ENCODE measurements at places on chromosomes 6 and 20. TPM values are rescaled to one million over a fixed set of nuclear protein-coding genes. Genes with fewer than 3 reads are reported as not detected.

DNA sequence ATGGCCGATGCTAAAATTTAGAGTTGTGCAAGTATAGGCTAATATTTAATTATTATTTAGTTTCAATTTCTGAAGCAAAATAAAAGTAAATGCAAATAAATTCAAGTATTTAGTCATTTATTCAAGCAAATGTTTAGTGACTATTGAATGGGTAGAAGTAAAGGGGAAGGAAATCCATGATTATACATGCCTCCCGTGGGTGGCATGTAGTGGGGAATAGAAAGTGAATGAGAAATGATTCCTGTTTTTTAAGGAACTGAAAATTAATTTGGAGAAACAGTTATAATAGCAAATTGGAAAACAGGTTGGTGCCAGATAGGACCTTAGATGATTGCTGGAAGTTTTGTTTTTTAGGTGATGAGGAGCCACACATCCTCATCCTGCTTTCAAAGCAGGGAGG, 35.4 kb downstream of the FAM229B start:
- no peak for DNase-seq

DNA sequence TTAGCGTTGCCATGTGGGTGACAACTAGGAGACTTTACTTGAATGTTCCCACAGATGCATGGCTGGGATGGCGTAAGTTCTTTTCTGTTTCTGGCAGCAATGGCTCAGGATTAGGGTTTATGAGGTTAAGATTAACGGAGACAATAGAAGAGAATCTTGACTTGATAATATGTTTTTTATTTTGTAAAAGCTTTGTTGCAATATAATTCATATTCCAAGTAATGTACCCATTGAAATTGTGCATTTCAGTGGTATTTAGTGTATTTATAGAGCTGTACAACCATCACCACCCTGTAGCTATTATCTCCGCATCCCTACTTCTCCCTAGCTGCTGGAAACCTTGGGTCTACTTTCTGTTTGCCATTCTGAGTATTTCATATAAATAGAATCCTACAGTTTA, 349.2 kb downstream of the UTRN start:
- DNase-seq: no peak

- peak; percentile 55 for DNase-seq
Observed at GRCh38 chr6:35662999-35663398, 25.7 kb downstream of the FKBP5 start.

The TOX2 gene
- 0.51 TPM for total RNA-seq

The PRDM13 gene
- total RNA-seq: not detected

- DNase-seq: no peak
Observed at GRCh38 chr6:170464080-170464479, 89.0 kb downstream of the PSMB1 start.

DNA sequence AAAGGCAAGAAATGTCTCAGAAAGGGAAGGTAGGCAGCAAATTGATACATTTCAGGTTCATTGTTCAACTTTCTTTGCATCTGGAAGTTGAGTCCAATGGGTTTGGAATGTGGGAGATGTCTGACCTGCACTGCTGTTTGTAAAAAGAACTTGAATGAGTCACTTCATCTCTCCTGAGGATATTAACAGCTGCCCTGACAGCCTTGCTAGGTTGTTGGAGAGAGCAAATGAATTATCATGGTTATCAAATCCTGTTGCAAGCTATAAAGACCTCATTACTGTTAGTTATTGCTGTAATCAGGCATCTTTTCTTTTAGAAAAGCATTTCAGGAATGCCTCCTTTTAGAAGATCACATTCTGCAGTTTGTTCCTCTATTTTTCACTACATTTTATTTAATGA, 23.0 kb upstream of the FLRT3 start:
- DNase-seq: no peak

GRCh38 chr20:22492497-22492896, 91.9 kb downstream of the FOXA2 start:
- no peak for DNase-seq

DNA sequence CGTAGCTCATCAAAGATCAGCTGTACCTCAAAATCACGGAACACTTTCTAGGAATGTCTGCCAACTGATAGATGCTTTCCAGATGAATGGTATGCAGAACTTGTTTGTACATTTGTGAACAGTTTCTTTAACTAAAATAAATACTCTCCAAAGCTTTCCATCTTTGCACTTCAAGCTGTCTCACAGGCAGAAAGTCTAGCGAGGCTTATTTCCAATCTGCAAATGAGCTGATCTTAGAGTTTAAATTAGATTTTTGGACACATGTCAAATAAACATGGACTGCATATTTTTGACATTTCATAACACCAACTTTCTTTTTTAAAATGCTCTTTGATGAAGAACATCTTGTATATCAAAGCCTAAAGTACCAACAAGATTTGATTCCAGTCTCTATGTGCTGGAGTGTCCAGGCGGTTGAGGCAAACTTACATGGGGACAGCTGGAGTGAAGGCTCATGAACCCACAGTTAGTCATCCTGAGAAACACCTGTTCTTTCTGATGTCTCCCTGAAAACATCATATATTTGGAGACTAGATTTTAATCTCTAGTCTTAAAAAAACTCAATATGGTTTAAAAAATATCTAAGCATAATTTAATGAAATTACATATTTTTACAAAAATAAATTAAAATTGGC, 268.6 kb upstream of the AGPAT4 start:
- no peak for DNase-seq

DNA sequence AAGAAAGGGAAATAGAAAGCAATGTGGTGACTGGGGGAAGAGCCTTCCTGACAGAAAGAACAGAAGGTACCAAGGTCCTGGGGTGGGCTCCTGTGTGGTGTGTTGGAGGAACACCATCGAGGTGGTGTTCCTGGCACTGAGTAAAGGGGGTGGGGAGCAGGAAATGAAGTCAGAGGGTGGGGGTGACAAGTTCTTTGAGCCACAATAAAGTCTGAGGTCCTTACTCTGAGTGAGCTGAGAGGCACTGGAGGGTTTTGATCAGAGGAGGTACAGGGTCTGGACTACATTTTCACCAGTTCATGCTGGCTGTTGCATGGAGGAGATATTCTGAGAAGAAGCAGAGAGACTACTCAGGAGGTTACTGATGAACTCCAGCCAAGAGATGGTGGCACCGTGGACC, 198.2 kb downstream of the GMPR start:
- no peak for DNase-seq

GRCh38 chr6:2449572-2449940, 204.2 kb upstream of the GMDS start:
- no peak for DNase-seq

- DNase-seq: no peak
Observed at GRCh38 chr20:46331611-46332361, 23.5 kb upstream of the CDH22 start.

- no peak for DNase-seq
Observed at GRCh38 chr6:158758941-158759479, 60.2 kb downstream of the EZR start.

DNA sequence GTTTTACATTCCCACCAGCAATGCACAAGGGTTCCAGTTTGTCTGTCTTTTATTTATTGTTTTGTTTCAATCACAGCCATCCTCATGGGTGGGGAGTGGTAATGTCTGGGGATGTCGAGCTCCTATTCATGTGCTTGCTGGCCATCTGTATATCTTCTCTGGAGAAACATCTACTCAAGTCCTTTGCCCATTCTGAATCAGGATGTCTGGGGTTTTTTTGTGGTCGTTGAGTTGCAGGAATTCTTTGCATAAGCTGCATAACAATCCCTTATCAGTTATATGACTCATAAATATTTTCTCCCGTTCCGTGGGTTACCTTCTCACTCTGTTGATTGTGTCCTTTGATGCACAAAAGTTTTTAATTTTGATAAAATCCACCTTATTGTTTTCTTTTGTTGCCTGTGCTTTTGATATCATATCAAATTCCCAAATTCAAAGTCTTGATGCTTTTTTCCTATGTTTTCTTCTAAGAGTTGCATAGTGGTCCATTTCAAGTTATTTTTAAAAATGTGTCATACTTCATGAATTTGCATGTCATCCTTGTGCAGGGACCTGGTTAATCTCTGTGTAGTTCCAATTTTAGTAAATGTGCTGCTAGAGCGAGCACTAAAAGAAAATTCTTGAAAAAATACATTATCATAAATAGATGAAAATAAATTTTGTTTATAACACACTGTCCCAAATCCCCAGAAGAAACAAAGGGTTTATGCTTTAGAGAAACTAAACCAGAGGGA, 54.9 kb upstream of the PDE10A start:
- DNase-seq: no peak

GRCh38 chr20:29689411-29690225, 1567.8 kb upstream of the DEFB115 start:
- peak; percentile 57 for DNase-seq

- no peak for DNase-seq
Observed at GRCh38 chr20:23253524-23253923, 97.1 kb upstream of the NXT1 start.

- DNase-seq: no peak
Observed at GRCh38 chr20:33576432-33577125, 85.5 kb upstream of the C20orf144 start.

- DNase-seq: peak; percentile 89
Observed at GRCh38 chr20:51542571-51543421, at the start of gene NFATC2. TSS of gene NFATC2 (minus strand) at chr20:51542719. CDS start at chr20:51542499, 220 bp downstream.

- DNase-seq: no peak
Observed at GRCh38 chr6:3712827-3713665, 38.5 kb downstream of the PXDC1 start.

DNA sequence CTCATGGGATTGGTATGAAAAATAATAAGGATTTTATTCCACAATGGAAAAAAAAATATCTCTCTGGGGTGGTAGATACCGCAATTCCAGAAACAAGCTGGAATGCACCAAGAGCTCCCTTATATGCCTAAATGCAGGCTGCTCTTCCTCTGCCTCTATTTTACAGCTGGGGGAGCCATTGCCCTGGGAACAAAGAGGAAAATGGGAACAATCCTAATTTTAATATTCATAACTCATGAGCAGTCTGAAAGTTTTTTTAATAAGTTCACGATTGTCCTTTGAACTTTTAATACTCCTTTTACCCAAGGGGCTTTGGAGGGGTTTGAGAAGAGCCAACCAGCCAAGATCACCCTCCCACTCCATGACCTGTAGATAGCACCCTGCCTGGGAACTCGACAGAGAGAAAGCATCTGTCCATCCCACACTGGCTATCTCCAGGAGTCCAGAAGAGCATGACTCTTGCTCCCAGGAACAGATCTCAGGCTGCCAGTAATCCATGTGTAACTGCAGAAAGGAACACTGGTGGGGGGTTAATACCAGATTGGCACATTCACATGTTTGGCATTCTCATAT, 74.7 kb downstream of the CD83 start:
- no peak for DNase-seq

GRCh38 chr6:17679726-17680125, 27.0 kb downstream of the NUP153 start:
- DNase-seq: no peak

The THBS2 gene
- total RNA-seq: 23.5 TPM

Data from pancreas (tissue), 10 donors.